Stimulated activated CD8-positive, alpha-beta memory T cell treated with anti-CD3 and anti-CD28 coated beads, Interleukin-15, amount 100 ng/mL, for 48 hours (primary cell): ENCODE measurements at places on chromosomes 13 and 19.

- no peak for DNase-seq
Observed at GRCh38 chr19:38559428-38560401, 58.0 kb downstream of the MAP4K1 start.

- no peak for DNase-seq
Observed at GRCh38 chr13:111547726-111548273, 227.4 kb downstream of the TEX29 start.

DNA sequence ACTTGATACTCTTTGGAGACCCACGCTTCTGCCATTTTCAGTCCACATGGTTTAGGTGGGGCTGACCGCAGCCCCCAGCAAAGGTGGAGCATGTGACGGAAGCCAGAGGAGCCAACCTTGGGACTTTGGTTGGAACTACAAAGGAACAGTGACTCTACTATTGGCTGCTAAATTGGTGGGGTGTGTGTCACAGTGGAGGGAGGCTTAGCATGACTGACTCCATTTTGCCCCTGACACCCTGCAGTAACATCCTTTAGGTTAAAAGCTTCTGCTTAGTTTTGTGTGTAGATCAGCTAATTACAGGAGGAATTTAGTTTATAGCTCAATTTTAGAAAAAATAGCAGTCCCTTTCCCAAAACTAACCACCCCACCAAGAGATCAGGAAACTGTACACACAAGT is 6.6 kb downstream of the SDHAF1 start:
- no peak for DNase-seq

GRCh38 chr13:88153353-88153752 is 482.2 kb downstream of the SLITRK5 start:
- no peak for DNase-seq

DNA sequence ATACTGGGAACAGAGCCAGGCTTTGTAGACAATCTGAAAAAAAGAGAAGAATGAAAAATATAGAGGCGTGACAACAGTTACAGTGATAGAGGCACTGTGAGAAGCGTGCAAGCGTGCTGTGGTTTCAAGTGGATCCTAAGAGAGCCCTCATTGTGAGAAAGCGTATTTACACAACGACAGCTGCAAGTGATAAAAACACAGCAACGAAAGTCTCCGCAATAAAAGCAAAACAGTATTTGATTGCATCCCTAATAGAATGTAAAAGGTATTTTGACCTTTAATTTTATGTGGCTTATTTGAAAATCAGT is 642.7 kb upstream of the ARGLU1 start:
- no peak for DNase-seq

DNA sequence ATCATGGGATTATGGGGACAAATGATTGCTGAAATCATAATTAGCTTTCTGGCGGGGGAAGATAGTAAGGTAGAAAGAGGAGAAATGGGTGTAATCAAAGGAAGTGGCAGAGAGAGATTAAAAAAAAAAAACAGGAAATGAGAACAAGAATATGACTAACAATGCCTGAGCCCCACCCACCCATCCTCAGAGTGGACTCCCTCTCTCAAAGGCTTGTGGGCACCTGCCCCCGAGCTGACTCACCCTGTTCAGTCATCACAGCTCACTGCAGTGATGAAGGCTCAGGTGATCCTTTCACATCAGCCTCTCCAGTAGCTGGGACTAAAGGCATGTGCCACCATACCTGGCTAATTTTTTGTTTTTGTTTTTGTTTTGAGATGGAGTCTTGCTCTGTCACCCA is 26.4 kb upstream of the TPT1 start:
- peak; percentile 87 for DNase-seq

DNA sequence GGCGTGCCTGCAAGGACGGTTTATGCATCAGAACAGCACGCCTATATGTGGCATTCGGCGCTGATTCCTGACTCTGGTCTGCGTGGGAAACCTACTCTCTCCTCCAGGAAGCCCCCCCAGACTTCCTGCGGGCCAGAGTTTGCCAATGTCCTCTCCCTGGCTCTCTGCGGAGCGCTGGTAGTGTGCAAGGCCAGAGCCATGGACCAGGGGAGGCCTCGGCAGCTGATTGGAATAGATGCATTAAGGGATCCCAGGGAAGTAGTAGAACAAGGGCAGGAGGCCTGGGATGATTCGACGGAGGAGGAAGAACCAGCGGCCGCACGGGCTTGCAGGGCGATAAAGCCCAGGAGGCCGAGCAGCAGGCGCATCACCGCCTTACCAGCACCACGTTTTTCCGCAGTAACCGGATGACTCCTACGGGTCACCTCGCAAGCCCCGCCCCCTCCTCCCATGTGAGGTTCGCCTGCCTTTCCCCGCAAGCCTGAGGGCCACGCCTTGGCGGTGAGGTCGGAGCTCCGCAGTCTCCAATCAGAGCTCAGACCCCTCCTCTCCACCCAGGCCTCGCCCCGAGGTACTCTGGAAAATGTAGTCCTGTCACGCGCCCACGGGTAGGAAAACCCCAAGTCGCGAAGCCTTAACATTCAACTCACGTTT is 5.0 kb downstream of the CLEC11A start:
- peak; percentile 88 for DNase-seq

DNA sequence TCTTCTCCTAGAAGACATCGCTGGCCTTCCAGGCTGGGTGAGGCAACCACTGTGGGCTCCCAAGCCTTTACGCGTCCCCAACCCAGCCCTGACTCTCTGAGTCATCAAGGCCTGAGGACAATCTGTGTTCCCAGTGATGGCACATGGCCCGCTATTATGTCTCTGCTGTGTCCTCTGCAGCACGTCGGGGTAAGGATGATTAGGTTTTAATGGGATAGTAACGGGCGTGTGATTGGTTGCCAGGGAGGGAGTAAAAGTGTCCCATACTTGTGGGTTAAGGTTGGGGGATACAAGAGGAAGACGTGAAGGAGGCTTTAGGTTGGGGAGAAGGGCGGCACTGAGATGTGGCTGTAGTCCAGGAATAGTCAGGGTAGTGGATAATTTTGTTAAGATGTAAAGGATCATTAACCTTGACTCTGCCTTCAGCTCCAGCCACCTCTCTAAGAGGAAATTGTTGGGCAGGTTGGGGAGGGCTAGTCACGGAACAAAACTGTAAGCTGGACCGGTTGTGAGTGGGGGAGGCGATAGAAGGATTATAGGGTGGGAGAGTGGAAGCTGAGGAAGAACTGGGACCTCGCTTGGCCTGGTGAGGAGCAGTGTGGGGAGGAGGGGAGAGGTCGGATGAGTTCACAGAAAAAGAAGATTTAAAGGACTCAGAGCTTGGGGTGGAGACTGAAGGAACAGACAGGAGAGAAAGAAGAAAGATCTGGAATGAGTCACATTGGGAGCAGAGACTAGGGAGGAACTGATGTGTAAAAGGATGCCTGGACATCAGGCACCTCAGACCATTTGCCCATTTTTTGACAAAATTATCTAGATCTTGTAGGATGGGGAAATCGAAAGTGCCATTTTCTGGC is 27.9 kb upstream of the IGFL1 start:
- no peak for DNase-seq

GRCh38 chr13:54185101-54185500 is 1156.5 kb downstream of the OLFM4 start:
- no peak for DNase-seq

GRCh38 chr19:48445256-48445605 is 552 bp upstream of the GRWD1 start:
- DNase-seq, result no peak

- peak; percentile 7 for DNase-seq
Observed at GRCh38 chr13:74132152-74132775, 1.9 kb downstream of the KLF12 start.

DNA sequence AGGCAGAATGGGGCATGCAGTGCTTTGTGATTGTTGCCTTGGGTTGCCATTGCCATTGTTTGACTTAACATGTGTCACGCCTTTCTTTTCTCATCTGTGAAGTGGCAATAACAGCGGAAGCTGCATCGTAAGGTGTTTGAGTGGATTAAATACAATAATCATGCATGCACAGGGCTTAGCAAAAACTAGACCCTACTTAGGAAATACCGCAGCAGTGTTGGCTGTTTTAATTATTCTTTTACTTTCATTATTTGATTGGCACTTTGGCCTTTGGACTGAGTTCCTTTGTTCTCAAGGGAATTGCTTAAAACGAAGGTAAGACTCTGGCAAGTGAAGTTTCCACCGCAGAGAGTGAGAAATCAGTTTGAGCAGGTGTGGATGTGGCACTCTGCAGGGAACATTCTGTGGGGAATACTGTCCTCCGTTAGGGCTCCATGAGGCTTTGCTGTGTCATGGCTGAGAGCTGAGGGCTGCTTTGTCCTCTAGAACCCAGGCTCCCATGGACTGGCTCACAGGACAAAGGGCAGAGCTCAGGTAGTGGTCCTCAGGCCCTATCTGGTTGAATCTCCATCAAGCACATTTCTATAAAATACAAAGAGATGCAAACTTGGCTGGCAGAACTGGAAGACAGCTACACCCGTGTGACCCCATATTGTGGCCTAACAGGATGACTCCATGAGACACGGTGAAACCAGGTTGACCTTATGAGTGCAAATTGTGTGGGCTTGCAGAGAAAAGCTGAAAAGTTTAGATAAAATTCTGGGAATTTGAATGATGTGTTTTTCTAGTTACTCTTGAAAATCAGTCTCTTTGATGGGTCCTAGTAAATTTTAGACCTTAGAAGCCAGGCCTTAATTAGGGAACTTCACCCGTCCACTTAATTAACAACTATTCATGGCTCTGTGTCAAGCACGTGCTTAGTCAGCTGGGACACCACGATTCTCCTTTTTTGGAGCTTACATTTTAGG is 407.2 kb downstream of the KCNRG start:
- DNase-seq, result no peak

DNA sequence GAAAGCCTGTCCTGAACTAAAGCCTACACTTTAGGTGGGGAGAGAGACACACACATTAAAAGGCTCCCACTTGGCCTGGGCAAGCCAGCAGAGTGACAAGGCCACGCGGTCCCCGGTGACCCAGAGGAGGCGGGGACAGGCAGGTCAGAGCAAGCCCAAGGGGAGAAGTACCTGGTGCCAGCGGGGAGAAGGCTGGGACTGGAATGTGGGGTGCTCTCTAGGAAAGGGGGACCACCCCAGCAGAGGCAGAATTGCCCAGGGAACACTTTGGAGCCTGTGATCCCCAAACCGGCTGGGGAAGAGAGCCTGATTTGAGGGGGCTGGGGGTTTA is 82.3 kb downstream of the RAB20 start:
- DNase-seq, result no peak

GRCh38 chr13:106382534-106382933 is 152.9 kb downstream of the EFNB2 start:
- no peak for DNase-seq

DNA sequence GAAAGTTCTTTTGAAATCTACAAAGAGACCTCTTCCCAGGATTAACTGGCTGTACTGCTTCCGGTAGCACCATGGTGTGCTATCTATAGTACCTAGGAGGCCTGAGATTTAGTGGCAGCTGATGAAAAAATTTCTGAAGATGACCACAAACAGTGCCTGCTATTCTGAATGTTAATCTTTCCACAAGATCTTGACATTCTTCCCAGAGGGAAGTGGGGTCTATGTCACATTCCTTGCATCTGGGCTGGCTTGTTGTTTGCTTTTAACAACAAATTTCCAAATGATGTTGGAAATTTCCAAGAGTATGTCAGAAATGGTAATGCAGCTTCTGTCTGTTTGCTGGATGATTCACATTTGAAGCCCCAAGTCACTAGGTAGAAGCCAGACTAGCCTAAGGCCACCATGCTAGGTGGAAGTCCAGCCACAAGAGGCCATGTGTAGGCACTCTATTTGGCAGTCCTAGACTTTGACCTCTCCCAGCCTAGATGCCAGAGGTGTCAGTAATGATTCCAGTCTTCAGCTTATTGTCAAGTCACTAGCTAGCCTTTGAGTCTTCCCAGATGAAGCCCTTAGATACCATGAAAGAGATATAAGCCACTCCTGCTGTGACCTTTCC is 22.1 kb downstream of the SPART start:
- no peak for DNase-seq

DNA sequence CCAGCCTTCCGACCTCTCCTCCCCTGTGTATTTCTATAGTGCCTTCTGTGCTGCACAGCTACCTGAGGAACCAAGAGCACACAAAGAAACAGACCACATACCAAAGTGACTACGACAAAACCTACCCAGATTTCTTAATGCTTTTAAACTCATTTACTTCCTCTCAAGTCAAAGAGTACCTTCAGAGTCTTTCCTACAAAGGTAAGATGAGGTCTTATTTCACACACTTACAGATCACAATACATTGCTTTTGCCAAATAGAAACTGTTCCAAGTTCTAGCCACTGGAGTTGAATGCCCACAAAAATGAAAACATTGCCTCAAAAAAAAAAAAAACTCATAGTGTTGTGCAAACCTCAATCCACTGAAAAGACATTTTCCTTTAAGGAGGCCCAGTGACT is 36.4 kb downstream of the TEX26 start:
- DNase-seq, result no peak

- no peak for DNase-seq
Observed at GRCh38 chr13:30000370-30000765, 150.0 kb upstream of the UBL3 start.

GRCh38 chr19:41774515-41774980 is 19.2 kb downstream of the CEACAM6 start:
- peak; percentile 27 for DNase-seq

GRCh38 chr13:109816808-109817203 is 30.4 kb upstream of the IRS2 start:
- DNase-seq, result no peak

DNA sequence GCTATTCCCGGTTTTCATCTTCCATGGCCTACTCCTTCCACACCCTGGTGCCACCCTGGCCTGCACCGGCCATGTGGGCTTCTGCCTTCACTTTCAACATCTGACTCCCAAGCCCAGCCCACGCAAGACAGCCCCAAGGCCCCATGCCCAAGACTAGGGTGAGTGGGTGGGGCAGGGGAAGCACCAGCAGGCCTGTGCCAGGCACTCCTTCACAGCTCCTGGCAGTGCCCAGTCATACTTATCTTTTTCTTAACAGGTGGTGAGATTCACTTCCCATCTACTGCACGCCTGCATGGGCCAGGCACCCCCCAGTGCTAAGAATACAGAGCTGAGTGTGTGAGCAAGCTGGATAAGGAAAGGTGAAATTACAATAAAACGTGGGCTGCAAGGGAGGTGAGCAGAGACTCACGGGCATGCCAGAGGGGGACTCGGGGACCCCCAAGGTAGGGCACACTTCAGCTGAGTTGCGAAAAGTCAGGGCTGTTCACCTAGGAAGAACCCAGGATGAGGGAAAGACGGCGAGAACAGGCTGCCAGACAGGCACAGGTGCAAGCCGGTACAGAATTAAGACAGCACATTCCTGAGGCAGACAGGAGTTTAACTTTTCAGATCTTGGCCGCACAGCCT is 55.7 kb downstream of the COL4A1 start:
- DNase-seq, result no peak

DNA sequence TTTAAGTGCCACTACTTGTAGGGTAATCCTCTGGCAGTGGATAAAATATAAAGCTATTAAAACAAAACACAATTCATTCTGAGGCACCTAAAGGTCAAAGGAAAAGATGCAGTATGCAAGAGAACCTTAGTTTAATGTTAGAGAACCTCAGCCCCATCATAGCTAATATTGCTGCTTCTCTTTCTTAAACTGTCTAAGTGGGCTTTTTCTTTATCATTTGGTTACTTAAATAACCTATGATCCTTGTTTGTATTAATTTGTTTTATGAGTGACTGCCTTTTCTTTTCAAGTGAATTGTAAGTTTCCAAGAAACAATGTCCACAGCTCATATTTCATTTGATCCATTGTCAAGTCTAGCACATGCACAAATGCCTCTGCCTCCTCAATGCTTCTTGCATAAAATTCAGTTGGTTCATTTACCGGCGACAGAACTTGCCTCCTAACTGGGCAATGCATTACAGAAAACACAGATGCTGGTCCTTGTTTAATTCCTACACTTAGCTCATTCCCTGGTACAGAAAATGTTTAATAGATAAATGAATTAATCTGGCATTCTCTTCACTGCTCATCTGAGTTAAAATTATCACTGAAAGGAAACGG is 1049.8 kb downstream of the OLFM4 start:
- DNase-seq, result no peak

- DNase-seq, result no peak
Observed at GRCh38 chr19:1261798-1262622, 7.1 kb upstream of the CIRBP start.
